NCI-H526 treated with DMSO at 0.1 percent for 48 hours (cell line): ENCODE measurements at places on chromosomes 7 and 10.

- DNase-seq, result no peak
These were observed 17.1 kb upstream of the TMEM120A start for GRCh38 chr7:76011442-76011861.

DNA sequence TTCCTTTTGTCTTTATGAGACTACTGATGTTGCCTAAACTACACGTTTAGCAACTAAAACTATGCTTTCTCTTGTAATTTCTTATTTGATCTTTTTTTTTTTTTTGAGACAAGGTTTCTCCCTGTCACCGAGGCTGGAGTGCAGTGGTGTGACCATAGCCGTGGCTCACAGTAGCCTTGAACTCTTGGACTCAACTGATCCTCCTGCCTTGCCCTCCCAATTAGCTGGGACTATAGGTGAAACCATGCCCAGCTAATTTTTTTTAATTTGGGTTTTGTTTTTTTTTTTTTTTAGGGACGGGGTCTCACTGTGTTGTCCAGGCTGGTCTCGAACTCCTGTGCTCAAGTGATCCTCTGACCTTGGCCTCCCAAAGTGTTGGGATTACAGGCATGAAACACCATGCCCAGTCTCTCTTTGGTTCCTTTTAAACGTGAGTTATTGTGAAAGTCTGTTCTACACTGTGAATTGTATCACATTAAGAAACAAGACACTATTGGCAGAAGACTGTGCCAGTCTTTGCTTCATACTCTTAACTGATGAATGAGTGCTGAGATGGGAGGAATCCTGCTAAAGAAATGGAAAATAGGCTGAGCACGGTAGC, 6.4 kb downstream of the TMEM248 start:
- no peak for DNase-seq

GRCh38 chr10:75058161-75058560, 53.3 kb upstream of the SAMD8 start:
- no peak for DNase-seq

- DNase-seq, result no peak
These were observed 229.7 kb downstream of the TCERG1L start for GRCh38 chr10:131081786-131082185.

- no peak for DNase-seq
These were observed 171.3 kb upstream of the ITGB1 start for GRCh38 chr10:33129141-33129995.

GRCh38 chr7:28908775-28909174, 49.4 kb downstream of the TRIL start:
- DNase-seq, result no peak

DNA sequence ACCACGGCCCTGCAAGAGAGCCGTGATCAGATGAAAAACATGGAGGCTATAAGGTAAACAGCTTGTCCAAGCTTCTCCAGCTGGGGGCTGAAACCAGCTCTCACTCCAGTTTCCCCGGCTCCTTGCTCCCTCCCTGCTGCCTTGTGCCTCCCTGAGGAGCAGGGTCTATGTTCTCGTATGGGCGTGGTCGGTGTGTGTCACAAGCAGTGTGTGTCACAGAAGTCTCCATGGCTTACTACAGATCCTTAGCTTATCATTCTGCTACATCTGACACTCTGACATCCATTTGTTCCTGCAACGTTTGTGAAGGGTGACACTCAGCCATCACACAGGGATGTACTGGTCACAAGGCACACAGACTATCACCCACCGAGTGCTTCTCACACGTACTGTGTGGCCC, 54.6 kb downstream of the CSGALNACT2 start:
- DNase-seq, result no peak

- DNase-seq, result no peak
These were observed 93.1 kb downstream of the OAT start for GRCh38 chr10:124325633-124325914.

DNA sequence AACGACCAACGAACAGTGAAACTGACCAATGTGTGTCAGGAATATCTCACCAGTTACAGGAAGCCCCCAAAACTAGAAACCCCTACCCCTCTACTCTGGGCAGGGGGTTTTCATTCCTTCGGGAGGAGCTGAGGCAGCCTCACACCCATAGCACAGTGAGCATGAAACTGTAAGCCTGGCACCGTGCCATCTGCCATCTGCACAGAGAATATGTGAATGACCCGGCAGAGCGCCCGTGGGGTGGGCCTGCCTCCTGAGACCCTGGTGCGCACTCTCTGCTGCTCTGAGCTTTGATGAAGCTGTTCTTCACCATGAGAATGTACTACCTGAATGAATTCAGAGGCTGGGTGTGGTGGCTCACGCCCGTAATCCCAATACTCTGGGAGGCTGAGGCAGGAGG, 27.1 kb downstream of the DAGLB start:
- DNase-seq, result no peak

- DNase-seq, result no peak
These were observed 672 bp downstream of the GTPBP4 start for GRCh38 chr10:988667-989545.

GRCh38 chr7:22811746-22812280, 10.8 kb downstream of the TOMM7 start:
- no peak for DNase-seq

- DNase-seq, result no peak
These were observed 1.0 kb downstream of the PAXIP1 start for GRCh38 chr7:155001756-155002410.

GRCh38 chr7:1873421-1873820, 203.3 kb downstream of the ELFN1 start:
- no peak for DNase-seq

DNA sequence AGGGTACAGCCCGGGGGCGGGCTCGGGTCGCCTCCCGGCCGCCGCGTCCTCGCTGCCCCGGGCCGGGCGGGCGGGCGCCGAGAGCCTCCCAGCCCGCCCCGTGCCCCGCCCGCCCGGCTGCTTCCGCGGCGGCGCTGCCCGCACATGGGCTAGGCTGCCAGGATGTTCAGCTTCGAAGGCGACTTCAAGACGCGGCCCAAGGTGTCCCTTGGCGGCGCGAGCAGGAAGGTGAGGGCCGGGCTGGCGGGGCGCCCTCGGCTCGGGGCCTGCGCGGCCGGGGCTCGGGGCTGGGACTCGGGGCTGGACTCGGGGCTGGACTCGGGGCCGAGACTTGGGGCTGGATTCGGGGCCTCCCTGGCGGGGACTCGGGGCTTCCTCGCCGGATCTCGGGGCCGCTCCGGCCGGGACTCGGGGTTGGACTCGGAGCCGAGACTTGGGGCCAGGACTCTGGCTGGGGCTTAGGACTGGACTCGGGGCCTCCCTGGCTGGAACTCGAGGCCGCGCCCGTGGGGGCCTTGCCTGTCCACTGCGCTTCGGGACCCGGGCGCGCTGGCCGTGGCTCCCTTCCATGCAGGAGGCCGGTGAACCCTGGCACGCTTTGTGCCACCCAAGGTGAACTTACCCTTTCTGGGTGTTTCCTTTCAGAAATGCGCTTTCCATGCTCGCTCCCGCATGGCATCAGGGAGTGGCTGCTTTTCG, 534 bp downstream of the UBE3C start:
- DNase-seq, result no peak
